ENCODE measurements at places on chromosomes 12 and 14.

- DNase-seq, result no peak
Measured at GRCh38 chr12:120118321-120119061, 1.9 kb upstream of the RAB35 start.

DNA sequence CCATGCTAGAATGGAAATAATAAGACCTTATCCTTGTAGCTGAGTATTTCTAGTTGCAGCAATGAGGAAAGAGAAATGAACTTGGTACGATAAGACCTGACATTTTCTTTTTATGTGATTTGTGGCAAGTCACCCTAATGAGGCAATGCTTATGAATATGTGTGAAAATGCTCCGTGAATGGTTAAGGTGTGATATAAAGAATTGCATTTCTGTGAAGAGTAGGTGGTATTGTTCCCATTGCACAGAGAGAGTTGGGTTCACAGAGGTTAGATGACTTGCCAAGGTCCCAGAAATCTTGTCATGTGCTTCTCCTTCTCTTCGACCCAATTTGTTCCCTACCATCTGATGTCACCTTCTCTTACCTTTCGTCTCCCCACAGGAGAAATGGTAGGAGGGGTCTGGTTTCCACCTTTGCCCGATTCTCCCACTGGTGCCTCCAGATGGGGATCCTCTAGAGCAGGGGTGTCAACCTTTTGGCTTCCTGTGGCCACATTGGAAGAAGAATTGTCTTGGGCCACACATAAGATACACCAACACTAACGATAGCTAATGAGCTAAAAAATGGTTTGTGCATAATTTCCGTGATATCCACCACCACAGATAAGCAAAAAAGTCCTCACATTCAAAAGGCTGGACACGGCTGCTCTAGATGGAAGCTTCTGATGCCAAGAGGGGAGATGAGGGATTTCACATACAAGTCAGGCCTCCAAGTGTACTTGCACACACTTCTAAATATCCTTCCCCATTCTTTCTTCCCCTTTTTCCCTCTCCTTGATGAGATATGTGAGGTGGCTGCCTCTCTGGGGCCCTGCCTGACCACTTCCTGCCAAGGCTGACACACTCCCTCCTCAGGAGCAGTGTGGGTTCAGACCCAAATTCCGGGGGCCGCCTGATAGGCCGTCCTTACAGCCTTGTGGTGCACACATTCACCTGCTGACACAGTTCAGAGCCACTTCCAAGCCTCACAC, 96.1 kb downstream of the PLXNC1 start:
- no peak for DNase-seq

- DNase-seq, result no peak
Measured at GRCh38 chr12:85923767-85924331, 49.8 kb downstream of the NTS start.

- no peak for DNase-seq
Measured at GRCh38 chr12:25494926-25495325, 58.2 kb downstream of the LMNTD1 start.

DNA sequence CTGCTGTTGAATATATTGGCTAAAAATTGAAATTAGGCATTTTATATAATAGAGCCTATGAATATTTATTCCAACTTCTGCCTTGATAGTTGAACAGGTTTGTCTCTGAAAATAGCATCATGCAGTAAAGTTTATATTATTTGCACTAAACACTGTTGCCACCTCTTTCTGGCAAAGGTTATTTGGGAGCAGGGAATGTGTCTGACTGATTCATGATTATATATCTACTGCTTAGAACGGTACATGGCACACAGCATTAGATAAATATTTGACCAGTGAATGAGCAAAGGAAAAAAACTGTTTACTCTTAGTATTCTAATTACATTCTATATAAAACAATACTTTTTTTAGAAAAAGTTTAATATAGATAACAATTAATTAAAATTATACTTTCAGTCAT, 123.1 kb upstream of the MGAT4C start:
- no peak for DNase-seq

DNA sequence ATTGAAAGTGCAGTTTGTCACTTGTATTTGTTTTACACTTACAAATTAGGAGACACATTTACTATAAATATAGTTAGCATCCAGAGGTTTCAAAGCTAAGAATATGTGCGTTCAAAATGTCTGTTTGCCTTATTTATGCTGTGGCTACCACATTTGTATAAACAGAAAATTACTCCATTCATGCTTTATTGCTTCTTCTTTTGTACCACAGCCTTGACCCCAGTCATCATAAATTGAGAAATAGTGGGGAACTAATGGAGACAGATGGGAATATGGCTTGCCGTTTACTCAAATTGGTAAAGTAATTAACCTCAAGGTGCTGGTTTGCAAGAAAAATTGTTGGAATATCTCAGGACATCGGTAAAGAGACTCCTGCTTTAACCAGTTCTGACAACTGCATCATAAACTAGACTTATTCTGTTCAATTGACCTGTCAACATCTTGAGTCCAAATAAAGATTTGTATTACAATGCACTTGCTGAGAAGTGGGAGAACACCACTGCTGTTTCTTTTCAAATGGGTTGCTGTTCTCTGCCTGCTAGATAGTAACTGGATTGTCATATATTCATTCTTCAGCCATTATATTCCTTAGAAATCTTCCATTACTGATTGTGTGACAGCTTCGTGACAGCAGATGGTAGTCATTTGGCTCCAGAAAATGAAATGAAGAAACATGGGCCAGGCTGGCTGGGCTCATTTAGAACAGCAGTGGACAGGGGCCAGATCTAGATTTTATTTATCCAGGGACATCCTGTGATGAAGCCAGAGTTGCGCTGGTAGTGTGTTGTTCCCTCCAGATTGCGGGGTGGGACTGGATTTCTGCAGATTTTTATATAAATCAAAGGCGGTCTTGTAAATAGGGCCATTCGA, 354.4 kb downstream of the EGLN3 start:
- DNase-seq, result no peak

GRCh38 chr12:6980740-6981139, 10.0 kb downstream of the EMG1 start:
- no peak for DNase-seq

GRCh38 chr12:39835517-39836489, 216.2 kb upstream of the ABCD2 start:
- no peak for DNase-seq
